Progenitor cell of endocrine pancreas (in vitro differentiated cells): ENCODE measurements at places on chromosomes 6 and 20.

DNA sequence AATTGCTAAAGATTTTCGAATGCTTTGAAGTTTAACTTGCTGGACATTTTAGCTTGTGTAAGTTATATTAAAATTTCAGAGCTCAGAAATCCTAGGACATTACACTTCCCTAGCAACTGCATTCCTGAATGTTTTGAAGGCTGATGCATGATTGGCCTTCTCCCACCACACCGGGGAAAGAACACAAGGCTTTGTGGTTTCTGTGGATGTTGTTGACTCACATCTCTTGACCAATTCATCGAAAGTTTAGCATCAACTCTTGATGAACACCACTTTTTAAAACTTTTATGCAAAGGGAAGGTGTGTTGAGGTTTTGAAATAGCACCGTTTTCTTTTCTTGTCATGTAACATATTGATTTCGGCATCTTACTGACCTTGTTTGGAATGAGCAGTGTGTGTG lies 81.1 kb downstream of the RIMS1 start:
- no peak for DNase-seq

- no peak for DNase-seq
Observed at GRCh38 chr20:49519777-49520359, 37.4 kb upstream of the KCNB1 start.

DNA sequence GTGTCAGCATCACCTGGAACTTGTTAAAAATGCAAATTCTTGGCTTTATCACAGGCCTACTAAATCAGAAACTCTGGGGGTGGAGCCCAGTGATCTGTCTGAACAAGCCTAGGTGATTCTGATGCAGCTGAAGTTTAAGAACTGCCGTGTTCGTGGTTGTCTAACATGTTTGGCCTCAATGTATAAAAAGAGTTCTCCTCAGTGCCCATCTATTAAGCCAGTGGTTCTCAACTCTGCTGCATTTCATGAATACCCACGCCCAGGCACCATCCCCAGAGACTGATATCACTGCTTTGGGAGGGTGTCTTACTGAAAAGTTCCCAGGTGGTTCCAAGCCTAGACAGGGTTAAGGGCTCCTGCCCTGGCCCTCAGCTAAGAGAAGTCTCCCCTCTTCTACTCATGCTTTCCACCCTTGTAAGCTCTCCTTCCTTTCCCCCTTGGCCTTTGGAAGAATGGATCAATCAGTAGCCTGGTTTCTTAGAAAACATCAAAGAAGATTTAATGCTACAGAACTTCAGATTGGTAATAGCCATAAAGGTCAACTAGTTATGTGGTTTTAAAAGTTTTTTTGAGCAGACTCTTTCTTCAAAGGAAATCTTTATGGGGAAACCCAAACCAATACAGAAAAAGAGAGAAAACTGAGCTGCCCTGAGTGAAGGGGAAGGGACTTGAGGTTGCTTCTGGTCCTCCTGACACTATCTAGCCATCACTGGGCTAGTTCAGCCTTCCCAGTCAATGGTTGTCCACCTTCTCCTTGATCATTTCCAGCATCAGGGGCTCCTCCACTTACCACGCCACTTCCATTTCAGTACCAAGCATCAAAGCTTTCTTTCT lies 38.9 kb upstream of the TNFAIP3 start:
- DNase-seq = no peak

GRCh38 chr6:118935331-118935668 lies 341 bp upstream of the MCM9 start:
- DNase-seq = no peak

DNA sequence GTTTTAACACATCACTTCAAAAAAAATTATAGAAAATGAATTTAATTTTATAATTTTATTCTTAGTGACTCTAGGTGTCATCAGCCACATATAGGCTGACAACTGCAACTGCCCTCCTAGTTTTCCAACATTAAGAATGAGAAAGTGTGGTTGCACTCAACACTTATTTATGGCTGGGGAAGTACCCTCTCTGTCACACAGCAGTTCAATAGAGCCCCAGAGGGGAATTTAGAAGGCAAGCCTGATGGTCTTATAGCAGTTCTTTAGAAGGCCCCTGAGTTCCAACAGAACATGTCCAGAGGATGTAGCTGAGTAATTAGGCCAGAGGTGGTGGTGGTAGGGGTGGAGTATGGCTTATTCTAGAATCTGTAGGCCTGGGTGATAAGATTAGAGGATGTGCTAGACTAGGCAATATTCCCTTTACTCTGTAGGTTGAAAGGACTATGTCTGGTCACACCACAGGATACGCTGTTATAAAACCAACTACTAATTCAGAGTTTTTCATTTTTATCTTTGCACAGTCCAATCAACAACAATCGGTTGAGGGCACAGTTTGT lies 226.5 kb upstream of the CITED2 start:
- DNase-seq = no peak

GRCh38 chr6:50986319-50986718 lies 167.6 kb downstream of the TFAP2B start:
- no peak for DNase-seq

- DNase-seq = no peak
Observed at GRCh38 chr20:63857764-63858392, 3.4 kb upstream of the ABHD16B start.

GRCh38 chr6:1527073-1527457 lies 82.7 kb upstream of the FOXC1 start:
- no peak for DNase-seq

- DNase-seq = peak; percentile 90
Observed at GRCh38 chr6:27251112-27251605, 3.7 kb downstream of the PRSS16 start.

GRCh38 chr6:28901831-28902230 lies 22.0 kb downstream of the TRIM27 start:
- DNase-seq = no peak

- no peak for DNase-seq
Observed at GRCh38 chr6:4318321-4318720, 182.9 kb upstream of the ECI2 start.

DNA sequence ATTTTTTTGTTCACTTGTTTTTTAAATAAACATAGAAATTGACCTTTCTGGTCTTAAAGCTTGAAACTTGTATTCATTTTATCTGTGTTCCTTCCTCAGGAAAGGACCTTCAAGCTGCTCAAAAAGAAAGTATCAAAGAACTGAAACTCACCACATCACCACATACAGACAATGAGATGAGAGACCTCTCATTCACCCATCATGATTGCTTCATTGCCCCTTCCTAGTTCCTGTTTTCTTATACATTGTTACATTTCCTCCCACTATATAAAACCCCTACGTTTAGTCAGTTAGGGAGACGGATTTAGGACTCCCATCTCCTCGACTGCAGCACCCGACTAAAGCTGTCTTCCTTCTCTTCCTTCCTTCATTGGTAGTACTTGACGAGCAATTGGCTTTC lies 180.5 kb upstream of the OPRM1 start:
- DNase-seq = no peak

DNA sequence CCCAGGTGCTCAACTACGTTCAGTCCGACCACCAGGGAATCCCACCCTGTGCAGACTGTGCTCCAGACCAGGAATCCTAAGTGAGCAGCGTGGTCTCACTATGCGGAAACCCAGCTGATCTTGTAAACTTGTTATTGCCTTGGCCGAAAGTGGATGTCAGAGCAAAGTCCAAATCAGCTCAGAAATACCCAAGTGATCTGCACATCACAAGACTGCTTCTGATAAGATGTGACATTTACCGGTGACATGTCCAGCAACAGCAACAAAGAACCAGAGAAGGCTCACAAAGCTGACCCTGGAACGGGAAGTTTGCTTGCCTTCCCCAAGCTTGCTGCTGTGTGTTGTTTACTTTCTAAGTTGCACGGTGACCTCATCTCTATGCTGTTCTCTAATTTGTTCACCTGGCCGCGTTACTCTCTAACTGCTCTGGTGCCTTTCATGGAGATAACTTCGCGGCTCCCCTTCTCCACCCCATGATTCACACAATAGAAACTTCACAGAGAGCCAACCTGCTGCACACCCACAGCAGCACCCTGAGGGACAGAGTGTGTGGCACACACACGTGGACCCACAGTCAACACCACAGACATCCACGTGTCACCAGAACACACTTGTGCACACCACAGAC lies 1.7 kb downstream of the BNIP5 start:
- DNase-seq = no peak

DNA sequence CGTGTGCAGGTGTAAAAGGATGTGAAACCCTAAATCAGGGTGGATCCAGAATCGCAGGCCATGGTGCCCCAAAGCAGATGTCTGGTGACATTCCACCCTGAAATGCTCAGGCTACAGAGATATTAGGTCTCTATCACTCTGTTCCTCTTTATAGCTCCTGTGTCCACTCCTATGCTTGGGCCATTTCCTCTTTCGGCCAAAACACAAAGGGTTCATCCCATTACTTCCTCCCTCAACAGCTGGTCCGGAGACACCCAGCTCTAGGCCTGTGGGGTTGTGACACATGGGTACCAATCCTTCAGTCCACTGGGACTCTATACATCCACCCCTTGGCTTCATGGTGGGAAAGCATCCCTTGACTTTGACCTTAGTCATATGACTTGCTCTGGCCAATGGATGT lies 1.7 kb upstream of the SIGLEC1 start:
- no peak for DNase-seq

GRCh38 chr20:33067806-33068205 lies 11.6 kb upstream of the BPIFB4 start:
- DNase-seq = no peak

DNA sequence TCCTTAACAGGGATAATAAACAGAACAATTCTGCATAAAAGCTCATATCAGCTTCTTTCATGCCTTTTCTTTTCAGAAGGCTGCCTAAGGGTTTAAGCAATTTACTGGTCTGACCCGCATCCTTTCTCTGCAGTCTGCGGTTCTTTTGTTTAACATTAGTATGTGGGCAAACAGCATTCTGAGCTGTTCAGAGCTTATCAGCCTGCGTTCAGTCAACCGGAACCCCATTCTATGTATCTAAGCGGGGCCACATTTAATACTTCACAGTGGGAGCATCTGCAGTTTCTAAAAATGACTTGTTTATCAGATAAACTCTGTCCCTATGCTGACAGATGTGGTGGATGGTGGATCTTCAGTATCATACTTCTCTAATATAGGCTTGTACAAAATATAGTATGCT lies 758.9 kb upstream of the MMS22L start:
- DNase-seq = no peak

DNA sequence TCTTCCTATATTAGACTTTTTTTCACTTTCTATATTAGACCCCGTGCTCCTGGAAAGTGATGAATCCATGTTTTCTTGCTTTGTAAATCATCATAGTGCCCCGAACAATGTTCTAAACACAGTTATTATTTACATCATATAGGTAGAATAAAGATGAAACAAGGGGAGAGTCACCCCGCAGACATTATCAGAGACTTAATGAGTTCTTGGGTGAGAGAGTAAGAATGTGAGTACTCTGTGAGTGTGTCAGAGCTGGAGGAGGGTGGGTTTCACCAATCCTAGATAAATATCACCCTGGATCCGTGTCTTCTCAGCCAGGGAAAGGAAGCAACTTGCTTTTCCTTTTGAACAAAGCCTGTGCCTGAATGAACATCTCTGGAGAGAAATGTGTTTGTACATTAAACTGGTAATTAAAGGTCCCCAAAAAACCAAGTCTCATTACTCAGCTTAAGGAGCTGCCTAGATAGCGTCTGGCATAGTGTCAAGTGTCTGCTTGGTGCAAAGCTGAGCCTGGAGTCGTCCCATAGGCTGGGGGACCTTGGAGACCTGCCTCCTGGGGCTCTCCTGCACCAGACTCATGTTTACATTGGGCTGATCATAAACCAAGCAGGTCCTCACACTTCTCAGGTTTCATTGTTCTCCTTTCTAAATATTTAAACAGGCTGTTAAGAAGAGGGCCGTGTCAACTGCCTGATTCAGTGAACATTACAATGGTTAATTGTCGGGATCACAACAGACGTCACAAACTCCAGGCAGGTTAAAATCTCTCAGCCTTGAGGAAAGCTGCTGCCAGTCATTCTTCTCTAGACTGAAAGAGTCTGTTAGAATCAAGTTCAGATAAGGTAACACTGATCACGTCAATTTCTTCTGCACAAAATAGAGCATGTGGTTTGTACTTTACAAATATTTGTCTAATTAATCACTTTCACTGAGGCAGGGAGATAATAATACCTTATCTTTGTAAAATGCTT lies 179.7 kb upstream of the MYLIP start:
- peak; percentile 26 for DNase-seq

DNA sequence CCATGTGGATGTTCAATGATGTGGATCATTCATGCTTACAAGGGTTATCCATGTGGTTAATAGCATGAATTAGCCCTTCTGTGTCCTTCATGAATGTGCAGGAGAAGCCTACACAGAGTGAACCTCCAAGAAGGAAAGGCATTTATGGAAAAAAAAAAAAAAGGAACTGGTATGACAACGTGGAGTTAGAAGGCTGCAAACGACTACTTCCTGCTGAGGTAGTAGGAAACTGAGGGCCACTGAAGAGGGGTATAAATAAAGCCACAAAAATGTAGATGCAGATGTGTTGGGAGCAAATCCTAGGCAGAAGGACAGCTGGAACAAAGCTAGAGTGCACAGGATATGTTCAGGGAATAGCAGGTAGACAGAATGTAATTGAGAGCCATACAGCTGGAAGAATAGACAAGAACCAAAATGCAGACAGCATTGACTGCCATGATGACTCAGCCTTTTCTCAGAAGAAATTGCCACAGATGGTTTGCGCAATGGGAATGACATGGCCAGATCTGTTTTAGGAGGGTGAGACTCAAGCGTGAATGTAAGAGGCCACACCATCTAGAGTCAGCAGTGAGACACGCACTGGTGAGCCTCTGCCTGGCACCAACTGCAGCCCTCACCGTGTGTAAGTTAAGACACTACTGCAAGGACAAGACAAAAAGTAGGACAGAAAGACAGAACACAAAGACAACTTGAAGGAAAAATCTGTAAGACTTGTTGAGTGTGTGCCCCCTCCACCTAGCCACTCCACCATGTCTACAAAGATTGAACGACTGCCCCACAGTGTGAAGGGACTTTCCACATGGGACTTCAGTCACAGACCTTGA lies 79.8 kb downstream of the KIF13A start:
- DNase-seq = no peak

DNA sequence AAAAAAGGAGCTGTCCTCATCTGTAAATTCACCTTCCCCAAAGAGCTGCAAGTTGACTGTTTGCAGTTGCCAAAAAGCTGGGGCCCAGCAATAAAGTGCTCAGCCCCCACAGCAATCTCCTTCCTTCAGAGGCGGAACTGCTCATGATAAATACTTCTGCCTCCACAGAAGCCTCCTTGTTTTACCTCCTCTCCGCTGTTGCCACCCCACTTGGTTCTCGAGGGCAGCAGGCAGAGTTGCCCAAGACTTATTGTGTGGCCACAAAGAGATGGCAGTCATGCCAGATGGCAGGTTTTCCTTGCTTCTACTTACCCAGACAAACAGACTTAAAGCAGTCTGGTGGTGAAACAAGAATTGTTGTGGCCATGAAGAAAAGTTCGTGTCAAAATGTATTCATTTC lies 66.3 kb downstream of the SLX4IP start:
- no peak for DNase-seq
